COLO829 (cell line): ENCODE measurements at places on chromosomes 12 and 14.

GRCh38 chr12:110998165-110998564 lies 77.8 kb upstream of the MYL2 start:
- DNase-seq = no peak

DNA sequence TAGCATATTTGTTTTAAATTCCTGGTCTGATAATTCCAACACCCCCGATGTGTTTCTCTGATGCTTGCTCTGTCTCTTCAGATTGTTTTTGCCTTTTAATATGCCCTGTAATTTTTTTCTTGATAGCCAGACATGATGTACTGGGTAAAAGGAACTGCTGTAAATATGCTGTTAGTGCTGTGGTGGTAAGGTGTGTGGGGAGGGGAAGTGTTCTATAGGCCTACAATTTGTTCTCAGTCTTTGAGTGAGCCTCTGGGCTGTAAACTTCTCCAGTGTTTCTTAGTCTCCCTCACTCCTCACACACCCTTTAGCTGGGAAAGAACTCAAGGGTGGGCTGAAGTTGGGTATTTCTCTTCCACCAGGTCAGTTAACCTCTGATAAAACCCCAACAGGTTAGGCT lies 147.0 kb upstream of the OR4E1 start:
- no peak for DNase-seq

DNA sequence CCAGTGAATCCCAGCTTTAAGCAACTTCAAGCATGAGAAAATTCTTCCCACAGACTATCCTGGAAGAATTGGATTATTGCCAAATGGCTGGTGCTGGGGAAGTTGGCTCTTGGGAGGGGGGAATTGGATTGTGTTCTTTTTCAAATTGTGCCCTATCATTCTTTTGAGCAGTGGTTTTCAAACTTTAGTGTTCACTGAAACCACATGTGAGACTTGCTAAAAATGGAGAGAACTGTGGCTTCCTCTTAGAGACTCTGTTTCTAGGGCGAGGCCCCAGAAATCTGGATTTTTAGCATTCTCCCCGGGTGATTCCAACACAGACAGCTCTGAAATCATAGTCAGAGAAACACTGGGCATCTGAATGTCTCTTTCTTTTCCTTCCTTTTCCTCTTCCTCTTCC lies 14.3 kb upstream of the OTUB2 start:
- no peak for DNase-seq

DNA sequence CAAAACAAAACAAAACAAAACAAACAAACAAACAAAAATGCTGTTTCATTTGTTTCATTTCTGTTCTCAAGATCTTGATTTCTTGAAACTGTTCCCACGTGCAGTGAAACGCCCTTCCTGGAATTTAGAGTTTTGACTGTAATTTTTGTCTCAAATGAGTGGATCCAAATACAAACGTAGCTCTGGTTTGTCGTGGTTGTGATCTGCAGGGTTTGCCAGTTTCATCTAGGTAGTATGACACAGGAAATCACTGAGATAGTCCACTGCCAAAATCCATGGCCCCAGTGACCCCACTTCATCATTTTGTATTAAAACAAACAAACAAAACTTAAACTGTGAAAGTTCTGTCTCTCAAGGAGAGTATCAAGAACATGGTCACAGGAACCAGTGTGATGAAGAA lies 838.6 kb downstream of the BCL11B start:
- no peak for DNase-seq
